ENCODE measurements at places on chromosomes 1 and 21.

GRCh38 chr1:246413430-246413829 is 93.6 kb downstream of the SMYD3 start:
- no peak for DNase-seq

- DNase-seq: no peak
Measured at GRCh38 chr1:56441601-56442000, 137.8 kb downstream of the PLPP3 start.

GRCh38 chr1:233248014-233248413 is 47.5 kb downstream of the PCNX2 start:
- no peak for DNase-seq

DNA sequence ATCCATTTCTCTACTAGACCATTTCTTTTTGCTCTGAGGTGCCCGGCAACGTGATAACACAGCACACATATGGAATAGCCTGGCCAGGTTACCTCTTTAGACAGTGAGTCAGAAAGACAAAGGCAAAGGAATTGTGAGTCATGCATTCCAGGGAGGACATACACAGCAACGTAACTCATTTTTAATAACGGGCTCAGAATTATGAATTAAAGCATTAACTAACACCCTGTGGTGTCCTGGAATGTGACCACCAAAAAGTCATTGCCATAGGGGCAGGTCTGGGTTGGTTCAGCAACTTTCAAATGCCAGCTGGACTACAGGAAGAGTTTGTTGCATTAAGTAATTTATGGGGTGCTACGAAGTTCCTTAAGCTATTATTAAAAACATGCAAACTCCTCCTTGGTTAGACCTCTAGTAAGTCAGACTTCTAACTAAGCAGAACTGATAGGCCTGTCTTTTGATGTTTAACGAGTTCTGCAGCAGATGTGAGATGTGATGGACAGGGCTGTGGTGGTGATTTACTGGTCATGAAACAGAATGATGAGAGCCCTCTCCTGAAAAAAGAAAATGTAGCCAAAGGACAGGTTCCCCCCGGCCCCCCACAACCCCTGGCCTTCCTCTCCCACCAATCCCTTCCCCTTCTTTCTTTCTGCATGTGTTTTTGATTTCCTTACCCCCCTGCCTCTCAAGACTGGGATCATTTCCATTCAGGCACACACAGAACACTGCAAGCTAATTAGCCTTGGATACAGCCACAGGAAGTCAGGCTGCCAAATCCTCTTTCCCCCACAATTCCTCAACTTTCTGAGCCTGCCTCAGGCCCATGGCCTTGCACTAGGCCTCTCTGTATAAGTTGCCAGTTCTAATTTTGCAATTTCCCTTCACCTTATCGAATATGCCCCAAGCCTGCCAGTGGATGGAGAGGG is 88.9 kb upstream of the HAO2 start:
- DNase-seq: no peak

- no peak for DNase-seq
Measured at GRCh38 chr1:9728451-9729295, 77.1 kb downstream of the PIK3CD start.

- no peak for DNase-seq
Measured at GRCh38 chr1:226132728-226133503, 53.6 kb downstream of the ACBD3 start.

GRCh38 chr1:154741327-154741726 is 128.8 kb downstream of the KCNN3 start:
- DNase-seq: no peak

- no peak for DNase-seq
Measured at GRCh38 chr1:9603766-9604753, 15.3 kb downstream of the TMEM201 start.

DNA sequence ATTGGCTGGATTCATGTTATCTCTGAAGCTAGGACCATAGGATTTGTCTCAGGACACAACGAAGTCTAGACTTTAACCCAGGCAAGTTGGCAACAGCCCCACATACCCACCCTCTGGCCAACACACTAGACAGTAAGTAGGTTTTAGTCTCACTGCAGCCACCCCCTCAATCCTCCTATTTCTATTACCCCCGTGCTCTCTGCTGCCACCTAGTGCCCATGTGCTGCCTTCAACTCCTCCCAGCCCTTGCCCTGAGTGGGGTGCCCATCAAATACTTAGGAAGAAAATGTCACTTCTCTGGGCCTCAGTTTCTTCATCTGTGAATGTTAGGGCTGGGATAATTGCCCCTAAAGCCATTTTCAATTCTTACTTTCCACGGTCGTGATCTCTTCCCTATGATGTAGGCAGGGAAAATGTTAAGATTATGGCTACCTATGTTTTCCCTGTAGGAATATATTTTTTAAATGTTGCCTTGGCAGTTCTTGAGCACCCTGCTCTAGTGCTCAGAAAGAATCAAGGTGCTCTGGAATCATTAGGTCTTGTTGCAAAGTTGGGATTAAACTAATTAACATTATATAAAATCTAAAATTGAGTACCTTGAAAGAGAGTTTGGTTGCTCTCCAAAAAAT is 213.0 kb downstream of the LMX1A start:
- DNase-seq: peak; percentile 25

DNA sequence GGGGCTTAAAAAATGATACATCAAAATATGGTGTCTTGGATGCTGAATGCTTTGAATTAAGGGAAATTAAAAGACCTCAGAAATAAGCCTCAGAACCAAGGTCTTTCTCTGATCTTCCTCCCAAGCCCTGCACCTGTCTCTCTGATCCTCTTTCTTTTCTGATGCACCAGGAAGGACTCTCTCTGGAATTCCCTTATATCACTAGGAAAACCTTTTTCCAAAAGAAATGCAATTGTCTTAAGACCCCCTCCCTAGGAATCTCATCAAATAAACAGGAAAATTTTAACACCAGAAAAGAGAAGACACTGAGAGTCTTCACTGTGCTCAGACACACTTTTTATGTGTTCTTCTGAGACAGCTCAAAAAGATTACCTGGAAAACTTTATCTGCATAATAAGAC is 159.5 kb upstream of the PTBP2 start:
- DNase-seq: no peak

GRCh38 chr21:41827951-41828883 is 50.9 kb downstream of the PRDM15 start:
- peak; percentile 7 for DNase-seq

- DNase-seq: no peak
Measured at GRCh38 chr1:202152399-202152798, 7.9 kb upstream of the ARL8A start.

GRCh38 chr1:186059752-186060151 is 315.3 kb downstream of the TPR start:
- no peak for DNase-seq

- DNase-seq: no peak
Measured at GRCh38 chr1:159943908-159944622, 1.3 kb downstream of the IGSF9 start.

- no peak for DNase-seq
Measured at GRCh38 chr1:76627498-76627897, 239.8 kb upstream of the ST6GALNAC5 start.

DNA sequence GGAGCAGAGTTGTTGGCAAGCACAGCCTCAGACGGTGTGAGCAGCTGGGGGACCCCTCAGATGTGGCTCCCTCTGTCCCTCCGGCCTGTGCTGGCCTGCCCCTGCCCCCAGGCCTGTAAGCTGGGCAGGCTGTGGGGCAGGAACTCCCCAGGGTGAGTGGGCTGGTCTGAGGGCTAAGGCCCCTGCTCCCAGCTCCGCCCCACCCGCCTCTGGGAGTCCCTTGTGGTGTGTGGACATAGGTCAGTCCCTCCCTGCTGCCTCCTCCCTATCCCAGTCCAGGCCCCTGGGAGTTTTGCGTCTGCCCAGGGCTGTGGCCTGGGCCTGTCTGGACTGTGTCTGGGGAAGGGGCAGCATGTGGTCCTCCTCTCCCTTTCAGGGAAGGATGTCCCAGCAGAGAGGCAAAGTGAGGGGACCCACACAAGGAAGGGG is 3.6 kb upstream of the VWA1 start:
- DNase-seq: no peak

- no peak for DNase-seq
Measured at GRCh38 chr1:153387001-153387400, 3.9 kb downstream of the S100A8 start.

- DNase-seq: no peak
Measured at GRCh38 chr1:216944864-216945510, 221.8 kb upstream of the ESRRG start.

GRCh38 chr1:238985312-238985711 is 401.1 kb upstream of the CHRM3 start:
- no peak for DNase-seq

DNA sequence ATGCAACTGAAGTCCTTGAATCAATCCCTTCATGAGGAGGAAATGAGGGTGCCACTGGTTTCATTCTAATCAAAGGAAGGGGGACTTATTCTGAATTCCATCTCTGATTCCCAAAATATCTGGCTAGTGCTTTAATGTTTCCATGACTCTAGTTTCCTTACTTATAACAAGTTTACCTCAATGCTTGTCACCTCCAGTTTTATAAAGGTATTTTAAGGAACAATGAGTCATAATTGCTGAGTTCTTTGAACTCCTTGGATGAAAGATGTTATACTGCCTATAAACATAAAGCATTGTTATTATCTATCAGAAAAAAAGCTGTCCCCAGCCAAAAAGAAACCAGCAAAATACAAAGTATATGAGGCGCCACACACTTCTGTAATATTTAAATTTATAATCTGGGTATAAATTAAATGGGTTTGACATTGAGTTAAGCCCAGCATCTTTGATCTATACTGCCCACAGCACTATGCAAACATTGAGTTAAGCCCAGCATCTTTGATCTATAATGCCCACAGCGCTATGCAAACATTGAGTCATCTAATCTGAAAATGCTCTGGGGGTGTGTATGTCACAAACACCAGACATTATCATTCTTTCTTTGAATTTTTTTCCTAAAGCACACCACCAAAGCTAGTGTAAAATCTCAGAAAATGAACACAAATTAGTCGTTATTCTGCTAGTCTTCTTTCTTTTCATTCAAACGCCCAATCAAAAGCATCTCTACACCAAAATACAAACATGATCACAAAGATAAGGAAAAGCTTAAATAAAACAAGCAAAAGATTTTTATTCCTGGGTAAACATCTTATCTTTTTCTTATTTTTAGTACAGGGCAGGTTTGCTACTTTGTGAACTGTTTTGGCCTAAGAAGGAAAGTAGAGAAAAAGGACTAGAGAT is 11.5 kb upstream of the CXADR start:
- DNase-seq: no peak

DNA sequence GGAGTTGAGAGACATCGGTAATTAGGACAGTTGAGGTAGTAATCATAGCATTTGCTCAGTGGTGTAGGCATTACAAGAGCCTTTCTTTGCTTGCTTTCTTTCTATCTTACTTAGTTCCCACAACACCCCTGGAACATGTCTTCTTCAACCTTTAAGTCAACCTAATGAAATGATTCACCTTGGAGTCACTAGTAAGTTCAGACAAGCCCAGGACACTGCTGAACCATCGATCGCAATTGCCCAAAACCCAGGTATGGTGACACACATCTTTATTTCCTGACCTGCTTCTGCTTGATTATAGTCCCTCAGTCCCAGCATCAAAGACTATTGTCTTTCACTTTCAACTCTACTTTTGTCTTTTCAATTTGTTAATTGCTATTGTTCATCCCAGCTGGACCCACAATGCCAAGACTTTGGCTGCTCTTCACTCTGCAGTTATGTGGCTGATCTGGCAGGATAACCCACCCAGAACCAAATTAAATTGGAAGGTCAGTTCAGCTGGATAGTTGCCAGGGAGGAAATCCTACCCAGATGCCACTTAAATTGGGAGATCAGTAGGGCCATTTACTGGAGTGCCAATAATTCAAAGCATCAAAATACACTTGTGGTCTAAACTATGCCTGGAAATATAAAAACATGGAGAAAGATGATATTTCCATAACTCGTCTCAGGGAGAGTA is 272.9 kb downstream of the RWDD3 start:
- DNase-seq: no peak

- DNase-seq: no peak
Measured at GRCh38 chr1:14363036-14363590, 235.4 kb upstream of the KAZN start.

DNA sequence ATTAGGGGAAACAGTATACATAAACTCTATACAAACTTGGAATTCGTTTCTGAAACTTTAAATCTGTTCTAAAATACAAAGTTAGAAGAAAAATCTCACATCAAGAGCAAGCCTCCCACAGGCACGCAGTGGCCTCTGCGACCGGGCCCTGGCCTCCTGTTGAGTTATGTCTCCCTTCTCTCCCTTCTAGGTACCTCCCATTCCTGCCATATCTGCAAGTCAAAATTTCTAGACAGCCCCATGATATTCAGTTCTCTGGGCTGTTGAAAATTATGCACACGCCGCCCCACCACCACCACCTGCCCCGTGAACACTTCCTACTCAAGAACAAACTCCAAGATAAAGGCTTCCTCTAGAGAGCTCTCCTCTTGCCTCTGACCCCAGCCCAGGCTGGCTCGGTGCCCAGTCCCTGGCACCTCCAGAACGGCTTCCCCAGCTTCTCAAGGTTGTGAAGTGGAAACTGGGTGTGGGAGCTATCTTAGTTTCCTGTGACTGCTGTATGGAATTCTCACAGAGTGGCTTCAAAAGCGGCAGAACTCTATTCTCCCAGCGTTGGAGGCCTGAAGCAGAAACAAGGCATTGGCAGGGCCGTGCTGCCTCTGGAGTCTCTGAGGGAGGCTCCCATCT is 37.7 kb upstream of the LRP8 start:
- no peak for DNase-seq

GRCh38 chr1:47434051-47434842 is 3.6 kb upstream of the FOXD2 start:
- no peak for DNase-seq

GRCh38 chr1:42034426-42034825 is 115.7 kb upstream of the HIVEP3 start:
- DNase-seq: no peak

GRCh38 chr1:25197235-25197975 is 34.9 kb downstream of the SYF2 start:
- no peak for DNase-seq

DNA sequence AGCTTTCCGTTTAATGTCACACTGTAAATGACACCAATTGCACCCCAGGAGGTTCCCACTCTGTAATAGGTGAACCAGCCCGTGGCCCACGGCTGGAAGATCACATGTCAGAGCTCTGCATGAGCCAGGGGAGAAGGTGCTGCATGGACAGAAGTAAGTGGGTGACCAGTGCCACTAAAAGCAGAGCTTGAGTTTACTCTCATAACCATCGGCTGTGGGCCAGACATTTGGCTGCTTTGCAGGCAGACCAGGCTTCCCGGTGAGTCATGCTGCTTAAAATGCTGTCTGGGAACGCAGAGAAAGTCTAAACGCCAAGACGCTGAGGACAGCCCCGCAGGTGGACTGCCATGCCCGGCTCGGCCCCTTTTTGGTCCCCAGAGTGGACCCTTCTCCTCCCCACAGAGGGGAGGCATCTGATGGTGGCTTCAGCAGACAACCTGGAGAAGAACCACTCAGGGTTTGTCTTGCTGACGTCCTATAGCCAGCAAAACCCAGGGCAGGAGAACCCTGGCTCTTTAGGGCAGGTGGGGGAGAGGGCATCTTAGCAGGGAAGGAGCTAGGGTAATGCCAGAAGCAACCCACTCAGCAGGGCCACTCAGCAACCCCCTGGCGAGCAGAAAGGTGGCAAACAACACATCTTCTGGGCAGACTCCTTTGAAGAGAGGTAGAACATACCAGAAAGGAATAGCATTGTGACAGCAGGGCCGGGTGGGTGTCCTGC is 7.3 kb downstream of the KIAA2013 start:
- no peak for DNase-seq

Measured in COLO829 (cell line).